ENCODE measurements at places on chromosomes 4 and X.

DNA sequence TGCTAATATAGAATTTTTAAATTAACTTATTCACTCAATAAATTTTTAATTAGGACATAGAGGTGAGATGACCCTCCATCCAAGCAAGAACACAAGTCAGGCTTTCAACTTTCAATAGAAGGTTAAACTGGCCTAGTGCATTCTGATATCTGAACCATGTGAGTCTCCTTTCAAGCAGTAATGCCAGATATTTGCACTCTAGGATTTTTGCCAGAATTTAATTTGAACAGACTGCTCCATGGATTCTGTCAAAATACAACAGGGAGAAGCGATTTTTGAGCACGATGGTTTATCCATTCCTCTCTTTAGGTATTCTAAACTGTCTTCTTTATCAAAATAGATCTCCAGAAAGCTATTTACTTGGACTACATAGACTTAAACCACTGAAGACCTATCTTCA lies 72.0 kb upstream of the DCLK2 start:
- no peak for DNase-seq

- peak; percentile 9 for DNase-seq
These were observed 293.4 kb downstream of the BMPR1B start for GRCh38 chr4:95050980-95051701.

- DNase-seq: no peak
These were observed 40.1 kb downstream of the SMPX start for GRCh38 chrX:21717802-21718201.

- DNase-seq: no peak
These were observed 79.0 kb downstream of the GPR82 start for GRCh38 chrX:41802958-41803357.

- no peak for DNase-seq
These were observed 72.5 kb downstream of the UBE2K start for GRCh38 chr4:39770471-39770870.

GRCh38 chrX:69072486-69073006 lies 92.7 kb downstream of the PJA1 start:
- DNase-seq: no peak

DNA sequence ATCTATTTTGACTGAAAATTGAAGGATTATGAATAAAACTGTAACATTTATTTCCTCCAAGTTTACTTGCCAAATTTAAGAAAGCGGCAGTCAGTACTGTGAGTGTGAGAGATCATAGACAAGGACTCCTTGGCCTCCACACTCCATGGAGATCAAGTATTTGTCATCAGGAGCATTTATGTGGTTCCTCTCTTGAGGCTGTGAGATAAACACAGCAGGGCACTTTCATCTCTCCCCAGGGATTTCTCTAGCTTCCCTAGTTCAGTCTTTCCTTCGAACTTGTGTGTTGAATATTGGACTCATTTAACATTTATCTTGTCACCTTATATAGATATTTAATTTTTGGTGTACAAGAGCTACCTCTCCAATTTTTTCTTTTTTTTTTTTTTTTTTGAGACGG lies 40.8 kb downstream of the PDE5A start:
- DNase-seq: no peak

GRCh38 chr4:110415478-110415877 lies 60.5 kb upstream of the ENPEP start:
- no peak for DNase-seq

GRCh38 chr4:7526929-7527535 lies 92.3 kb upstream of the PSAPL1 start:
- DNase-seq: no peak

DNA sequence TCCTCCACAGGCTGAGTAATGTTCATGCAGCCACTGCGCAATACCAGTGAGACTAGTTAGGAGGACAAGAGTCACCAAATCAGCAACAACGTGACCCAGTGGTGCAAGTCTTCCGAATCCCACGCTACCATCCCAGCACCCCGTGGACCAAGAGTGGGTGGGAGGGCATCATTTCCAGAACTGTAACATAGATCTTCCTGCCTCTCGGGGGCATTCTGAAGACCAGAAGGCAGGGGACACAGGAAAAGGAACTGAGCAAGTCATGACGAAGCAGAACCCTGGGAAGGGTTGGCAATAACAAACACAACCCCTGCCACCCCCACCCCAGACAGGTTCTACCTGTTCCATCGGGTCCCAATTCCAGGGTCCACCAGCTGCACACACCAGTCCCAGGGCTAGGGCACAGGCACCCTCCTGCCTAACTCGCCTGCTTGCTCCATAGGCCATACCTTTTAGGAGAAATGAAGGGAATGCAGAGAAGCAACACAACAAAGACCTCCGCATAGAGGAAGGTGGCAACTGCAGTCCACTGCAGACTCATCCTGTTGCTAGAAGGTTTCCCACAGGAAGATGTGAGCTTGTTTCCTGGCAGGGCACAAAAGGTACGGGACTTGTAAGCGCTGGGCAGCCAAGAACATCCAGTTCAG lies 1.4 kb downstream of the BCAP31 start:
- no peak for DNase-seq

DNA sequence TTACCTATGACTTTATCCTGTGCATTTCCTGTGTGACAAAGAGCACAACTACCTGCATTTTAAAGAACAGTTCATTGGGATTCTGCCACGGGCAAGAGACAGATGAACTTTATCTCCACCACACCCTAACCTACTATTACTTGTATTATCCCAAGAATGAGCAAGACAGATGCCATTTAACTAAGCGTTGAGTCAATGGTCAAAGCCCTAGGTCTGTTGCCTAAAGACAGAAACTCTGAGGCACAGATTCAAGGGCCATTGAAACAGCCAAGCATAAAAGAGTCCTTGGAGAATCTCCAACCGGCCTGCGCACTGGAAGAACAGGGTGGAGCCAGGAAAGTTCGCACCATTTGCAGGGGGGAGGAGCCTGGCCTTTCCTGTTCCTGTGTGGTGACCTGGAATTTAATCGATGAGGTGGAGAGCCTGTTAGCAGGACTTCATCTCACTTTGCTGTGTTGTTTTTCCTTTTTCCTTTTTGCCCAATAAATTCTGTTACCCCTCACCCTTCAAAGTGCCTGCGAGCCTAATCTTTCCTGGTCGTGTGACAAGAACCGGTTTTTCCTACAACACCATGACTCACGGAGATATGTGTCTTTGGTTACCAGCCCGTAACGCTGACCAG lies 146.4 kb upstream of the DIAPH2 start:
- no peak for DNase-seq

DNA sequence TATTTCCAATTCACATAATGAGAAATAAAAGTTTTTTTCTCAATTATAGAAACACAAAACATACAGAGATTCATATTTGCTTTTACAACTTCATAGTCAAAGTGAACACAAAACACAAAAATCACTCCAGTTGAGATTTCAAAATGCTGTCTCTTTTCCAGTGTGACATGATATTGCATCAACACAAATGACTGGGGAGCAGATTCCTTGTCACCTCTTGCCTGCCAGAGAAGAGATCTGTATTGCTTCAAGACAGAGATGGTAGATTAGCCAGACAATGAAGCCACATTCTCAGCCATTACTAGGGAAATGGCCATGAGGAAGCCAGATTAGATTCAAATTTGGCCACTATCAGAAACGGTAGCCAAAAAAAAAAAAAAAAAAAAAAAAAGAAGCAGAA lies 2313.1 kb upstream of the AGA start:
- DNase-seq: no peak

GRCh38 chr4:149214301-149214700 lies 601.3 kb downstream of the IQCM start:
- DNase-seq: no peak

GRCh38 chrX:133053861-133054598 lies 42.9 kb downstream of the USP26 start:
- DNase-seq: no peak

Measured in amygdala (tissue), 56 donors.